ENCODE measurements at places on chromosomes 1 and 21.

DNA sequence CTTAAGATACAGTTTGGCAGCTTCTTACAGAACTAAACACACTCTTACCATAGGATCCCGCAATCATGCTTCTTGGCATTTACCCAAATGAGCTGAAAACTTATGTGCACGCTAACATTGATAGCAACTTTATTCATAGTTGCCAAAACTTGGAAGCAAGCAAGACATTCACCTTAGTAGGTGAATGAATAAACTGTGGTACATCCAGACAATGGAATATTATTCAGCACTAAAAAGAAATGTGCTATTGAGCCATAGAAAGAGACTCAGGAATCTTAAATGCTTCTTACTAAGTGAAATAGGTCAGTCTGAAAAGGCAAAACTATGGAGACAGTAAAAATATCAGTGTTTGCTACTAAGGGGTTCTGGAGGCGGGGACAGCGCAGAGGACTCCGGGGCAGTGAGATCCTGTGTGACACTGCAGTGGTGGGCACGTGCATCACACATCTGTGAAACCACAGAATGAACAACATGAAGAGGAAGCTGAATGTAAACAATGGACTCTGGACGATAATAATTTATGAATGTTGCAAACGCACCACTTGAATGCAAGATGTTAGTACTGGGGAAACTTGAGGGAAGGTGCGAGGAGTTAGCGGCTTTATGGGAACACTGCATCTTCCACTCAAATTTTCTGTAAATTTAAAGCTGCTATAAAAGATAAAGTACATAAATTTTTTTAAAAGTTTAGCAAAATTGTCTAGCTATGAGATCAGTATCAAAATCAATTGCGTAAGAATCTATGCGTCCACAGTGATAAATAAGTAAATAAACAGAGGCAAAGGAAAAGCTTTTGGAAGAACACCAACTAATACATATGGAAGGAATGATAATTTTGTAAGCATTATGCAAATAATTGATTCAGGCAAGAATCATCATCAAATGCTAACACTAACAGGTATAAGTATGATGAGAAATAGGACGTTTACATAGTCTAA, 15.4 kb upstream of the SPATC1L start:
- no peak for DNase-seq

DNA sequence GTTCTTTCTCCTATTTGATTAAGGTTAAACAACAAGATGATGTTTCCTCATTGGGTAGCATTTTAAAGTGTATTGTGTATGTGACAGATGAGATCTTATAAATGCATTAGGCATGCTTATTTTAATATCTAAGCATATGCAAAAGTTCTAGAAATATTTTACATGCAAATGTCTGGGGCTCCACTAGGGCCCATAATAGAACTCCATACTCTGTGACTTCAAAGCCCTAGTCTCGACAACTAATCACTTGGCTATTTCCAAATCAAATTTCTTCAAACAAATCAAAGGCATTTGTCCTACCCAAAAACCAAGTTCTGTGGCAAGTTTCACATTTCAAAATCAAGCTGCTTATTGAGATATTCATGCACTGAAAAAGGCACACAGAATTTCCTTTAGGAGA, 385.6 kb upstream of the ST6GALNAC5 start:
- no peak for DNase-seq

DNA sequence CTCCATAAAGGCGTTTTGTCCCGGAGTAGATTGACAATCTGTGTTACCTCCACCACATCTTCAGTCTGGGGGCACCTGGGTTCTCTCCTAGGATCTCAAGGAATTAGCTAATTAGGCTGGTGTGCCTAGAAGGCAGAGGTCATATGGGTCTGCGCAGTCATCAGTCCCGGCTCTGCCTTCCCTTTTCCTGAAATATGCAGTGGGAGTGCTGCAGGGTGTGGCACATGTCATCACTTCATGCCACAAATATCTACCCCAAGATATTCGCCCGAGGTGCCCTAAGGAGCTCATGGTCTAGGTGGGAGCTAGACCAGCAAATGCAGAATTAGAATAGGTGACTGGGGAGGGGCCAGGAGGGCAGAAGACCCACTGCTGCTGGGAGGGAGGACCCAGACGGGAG, 42.9 kb downstream of the ACTL8 start:
- DNase-seq = no peak

DNA sequence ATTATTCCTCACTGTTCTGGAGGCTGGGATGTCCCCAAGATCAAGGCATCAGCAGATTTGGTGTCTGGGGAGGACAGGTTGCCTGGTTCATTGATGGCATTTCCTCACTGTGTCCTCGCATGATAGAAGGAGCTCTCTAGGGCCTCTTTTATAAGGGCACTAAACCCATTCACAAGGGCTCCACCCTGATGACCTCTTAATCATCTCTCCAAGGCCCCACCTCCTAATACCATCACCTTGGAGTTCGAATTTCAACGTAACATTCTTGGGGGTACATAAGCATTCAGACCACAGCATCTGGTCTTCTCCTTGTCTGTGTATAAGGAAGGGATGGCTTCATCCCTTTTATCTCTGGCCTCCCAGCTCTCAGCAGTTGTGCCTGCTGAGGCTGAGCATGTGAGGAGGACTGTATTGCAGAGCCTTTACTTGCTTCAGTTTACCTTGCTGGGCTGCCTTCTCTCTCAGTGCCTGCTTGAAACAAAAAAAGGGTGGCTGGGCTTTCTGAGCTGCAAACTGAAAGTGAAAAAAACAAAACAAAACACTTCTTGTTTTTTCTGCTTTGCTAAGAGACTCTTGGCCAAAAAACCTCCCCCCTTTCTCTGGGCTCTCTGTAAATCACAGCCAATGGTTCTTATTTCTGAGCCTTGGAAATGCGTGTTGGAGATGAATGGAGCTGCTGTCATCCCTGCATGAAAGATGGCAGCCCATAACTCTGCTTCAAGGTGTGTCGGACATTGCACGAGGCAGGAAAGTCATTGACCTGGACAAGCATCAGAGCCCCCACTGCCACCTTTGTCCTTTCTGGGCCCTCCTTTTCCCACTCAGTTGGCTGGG, 75.8 kb downstream of the RHOU start:
- no peak for DNase-seq

DNA sequence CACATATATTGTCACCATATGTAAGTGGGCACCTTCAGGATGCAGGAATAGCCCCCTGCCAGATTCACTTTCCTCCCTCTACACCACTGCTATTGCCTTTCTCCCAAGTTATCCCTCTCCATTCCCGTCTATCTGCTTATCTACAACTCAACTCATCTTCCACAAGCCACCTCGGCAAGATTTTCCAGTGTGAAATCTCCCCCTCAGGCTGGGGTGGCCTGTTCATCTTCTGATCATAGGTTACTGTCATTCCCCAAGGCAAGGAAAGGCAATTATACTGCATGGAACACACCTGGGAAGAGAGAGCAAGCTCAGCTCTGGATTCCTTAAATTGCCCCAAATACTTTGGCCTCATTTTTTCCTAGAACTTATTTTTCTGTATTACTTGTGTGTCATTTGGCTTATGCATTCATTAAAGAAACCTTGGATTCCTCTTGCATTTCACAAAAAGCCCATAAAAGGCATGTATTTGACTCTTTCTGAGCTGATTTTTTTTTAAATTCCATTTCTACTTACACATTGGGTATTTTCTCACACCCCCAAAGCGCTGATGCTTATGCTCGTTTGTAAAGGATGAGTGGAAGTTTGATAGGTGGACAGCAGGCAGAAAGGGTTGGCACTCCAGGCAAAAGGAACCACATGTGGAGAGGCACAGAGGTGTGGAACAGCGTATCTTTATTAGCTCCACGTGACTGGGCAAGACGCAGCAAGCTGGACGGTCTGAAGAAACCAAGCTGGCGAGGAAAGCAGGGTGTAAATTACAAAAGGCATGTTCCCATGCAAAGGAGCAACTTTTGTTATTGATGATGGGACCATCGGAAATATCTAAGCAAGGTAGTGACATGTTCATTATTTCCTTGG, 169.7 kb upstream of the RAB4A start:
- DNase-seq = no peak

DNA sequence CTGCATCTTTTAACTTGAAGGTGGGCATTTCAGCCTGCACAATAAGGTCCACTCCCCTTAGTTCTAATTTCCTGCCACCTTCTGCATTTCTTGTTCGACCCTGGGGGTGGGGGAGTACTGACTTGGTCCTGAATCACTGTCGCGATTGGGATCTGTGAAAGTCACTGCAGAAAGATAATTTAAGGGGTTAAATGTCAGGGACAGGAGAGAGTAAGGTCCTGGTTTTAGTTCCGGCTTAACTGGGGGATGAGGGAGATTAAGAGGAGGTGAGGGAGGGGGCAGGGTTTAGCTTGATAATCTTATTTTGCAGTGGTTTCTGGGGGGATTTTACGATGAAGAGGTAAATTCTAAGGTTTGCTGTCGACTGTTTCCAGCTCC, 128.1 kb downstream of the MRPS6 start:
- no peak for DNase-seq

GRCh38 chr1:18077657-18078215, 29.9 kb upstream of the IGSF21 start:
- no peak for DNase-seq

GRCh38 chr1:1846386-1846918, 44.4 kb downstream of the GNB1 start:
- DNase-seq = no peak

DNA sequence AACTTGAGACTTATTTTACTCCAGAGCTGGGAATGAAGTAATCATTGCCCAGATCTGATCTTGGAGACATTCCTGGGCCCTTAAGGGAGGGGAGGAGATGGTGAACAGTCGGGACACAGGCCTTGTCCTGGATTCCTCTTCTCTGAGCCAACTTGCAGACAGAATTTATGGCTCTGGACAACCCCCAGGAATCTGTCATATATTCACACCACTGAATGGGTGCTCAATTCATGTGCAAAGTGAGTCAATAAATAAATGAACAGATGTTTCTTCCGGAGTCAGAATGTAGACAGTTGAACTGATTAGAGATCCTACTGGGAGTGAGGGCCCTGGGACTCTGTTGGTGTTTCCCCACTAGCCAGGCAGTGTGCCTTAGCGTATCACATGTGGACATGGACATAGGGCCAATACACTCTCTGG, 2.6 kb downstream of the TUFT1 start:
- no peak for DNase-seq

- no peak for DNase-seq
These were observed 106.0 kb upstream of the FAM78B start for GRCh38 chr1:166272851-166273250.

DNA sequence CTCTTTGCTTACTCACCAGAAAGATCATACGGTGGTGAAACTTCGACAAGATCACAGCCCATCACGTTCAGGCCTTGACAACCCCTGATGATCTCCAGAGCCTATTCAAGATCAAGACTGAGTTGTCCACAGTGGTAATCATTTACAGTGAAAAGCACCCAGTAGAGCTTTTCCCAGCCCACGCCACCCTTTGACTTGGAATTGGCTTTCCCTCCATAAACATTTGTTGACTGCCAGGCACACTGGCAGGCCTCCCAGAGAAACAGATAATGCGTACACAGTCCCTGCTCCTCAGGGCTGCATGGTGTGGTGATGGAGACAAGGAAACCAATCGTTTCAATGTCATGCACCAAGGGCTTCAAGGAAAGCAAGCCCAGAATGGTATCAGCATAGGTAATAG, 10.1 kb downstream of the AGMAT start:
- no peak for DNase-seq

Data from stimulated activated CD8-positive, alpha-beta memory T cell treated with anti-CD3 and anti-CD28 coated beads, Interleukin-4, amount 100 ng/mL, for 24 hours (primary cell).